ENCODE measurements at places on chromosomes 4 and X.

- DNase-seq, result no peak
Measured at GRCh38 chrX:2188840-2189239, 311.9 kb downstream of the DHRSX start.

DNA sequence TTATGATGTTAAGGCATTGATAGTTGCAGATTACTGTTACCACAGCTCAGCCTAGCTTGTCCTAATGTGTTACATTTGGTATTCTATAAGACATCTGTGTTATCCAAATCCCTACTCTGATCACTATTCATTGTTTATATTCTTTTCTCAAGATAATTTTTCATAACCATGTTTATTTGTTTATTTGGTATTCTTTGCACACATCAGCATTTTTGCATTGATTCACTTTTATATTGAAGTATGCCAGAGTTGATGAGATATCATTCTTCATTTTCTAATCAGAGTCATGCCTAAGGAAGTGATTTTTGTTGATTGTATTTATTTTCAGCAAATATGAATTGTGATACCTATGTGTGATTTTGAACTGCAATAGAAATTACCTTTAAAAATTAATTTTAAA, 61.2 kb upstream of the PDHA2 start:
- no peak for DNase-seq

GRCh38 chrX:109858602-109859341, 125.7 kb upstream of the ACSL4 start:
- no peak for DNase-seq

DNA sequence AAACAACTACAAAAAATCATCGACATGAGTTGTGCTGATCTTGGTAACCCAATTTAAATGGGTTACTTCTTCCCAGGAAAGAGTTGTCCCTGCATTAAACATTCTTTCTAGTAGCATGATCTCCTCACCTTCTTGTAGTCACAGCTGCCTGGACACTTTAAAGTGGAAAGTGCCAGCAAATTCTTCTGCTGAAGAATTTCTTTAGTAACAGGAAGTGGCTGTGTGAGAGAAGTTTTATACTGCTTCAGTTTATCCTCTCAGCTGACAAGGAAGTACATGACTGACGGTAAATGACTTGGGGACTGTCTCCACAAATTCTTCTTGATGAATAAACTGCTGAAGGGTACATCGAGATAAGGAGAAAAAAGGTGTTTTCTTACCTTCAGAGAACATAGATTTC, 18.2 kb upstream of the TNIP3 start:
- DNase-seq, result peak; percentile 40

DNA sequence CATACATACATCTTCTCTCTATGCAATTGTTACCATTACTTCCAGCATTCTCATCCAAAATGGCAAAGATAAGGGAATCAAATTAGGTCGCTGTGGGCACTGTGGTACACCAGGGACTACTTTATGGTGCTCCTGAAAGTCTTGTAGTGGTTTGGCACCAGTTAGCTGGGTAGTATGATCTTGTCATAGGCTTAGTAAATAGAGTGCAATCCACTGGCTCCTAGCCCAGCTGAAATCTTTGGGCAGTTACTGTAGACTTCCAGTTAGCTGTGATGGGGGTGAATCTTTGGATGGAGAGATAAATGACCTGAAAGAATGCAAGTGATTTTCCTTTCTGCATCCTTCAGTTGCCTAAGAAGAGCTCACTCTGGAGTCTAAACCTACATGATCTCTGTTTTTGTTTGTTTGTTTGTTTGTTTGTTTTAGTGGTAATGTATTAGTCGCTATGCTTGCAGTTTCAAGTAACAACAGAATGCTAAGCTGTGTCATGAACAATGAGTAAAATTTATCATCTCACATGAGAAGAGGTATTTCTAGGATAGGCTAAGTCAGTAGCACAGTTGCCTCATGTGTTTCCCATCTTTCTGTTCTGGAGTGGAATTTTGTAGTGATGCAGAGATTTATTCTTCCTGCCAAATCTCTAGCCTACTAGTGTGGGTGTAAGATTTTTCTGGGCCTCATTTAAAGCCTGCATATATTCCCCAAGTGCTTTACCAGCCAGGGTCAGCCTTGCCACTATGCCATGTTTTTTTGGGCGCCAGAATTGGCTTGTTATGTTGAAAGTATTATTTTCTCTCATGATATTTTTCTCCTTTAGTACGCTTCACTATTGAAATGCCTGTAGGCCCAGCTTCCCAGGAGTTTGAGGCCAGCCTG, 24.2 kb downstream of the HERC3 start:
- peak; percentile 80 for DNase-seq

DNA sequence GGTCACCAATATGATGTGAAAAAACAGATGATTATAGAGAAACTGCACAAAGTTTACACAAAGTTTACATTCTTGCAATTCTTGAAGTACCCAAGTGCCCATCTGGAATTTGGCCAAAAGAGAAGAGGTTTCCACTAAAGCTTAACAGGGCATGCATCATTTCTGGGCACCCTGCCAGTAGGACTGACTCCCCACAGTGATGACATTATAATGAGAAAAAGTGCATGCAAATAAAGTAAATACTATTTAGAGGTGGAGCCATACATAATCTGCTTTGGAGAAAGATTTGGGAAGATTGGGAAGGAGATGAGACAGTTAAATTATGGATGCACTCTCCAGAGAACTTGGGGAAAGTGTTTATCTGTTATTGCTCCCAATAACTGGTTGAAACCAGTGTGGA, 93.7 kb upstream of the TRPC3 start:
- peak; percentile 85 for DNase-seq

DNA sequence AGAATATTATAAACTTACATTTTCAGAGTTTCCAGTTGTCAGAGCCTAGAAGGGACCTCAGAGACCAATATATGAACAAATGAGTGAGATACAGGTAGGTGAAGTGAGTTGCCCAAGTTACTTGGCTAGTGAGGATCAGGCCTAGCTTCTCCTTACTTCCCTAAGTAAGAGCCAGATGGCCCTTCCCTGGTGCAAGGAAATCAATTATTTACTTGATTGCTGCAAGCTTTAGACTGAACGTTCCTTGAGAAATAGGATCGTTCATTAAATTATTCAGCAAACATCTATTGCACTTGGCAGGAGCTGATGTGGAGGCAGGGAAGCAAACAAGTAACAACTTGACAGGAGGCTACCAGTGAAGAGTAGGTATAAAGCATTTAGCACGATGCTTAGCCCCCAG, 117.8 kb downstream of the EFHC2 start:
- DNase-seq, result no peak

DNA sequence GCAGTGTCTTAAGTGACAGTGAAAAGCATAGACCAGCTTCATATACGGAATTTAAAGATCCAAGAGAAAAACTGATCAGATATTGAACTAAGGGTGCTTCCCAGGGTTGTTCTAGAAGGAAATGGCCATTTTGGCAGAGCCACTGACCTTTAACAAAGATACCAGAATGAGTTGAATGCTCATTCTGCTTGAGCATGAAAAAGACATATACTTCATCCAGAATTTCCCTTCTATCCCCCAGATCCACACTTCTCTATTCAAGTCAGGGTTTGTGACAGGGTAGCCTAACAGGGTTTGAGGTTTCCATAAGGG, 45.6 kb upstream of the FAM9C start:
- no peak for DNase-seq

DNA sequence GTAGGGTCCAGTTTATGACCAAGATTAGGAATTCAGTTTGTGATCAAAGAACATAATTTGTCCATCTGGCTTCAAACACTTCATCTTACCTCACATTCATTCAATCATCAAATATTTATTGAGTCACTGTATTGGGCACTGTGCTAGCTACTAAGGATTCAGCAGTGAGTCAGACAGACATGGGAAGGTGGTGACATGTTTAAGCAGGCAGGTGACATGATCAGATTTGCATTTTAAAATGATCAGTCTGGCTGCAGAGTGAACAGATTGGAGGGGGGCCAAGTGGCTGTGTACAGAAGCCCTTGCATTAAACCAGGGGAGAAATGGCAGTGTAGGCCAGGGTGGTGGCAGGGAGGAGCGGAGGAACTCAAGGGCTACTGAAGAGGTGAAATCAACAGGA, 25.1 kb upstream of the APLN start:
- DNase-seq, result no peak

DNA sequence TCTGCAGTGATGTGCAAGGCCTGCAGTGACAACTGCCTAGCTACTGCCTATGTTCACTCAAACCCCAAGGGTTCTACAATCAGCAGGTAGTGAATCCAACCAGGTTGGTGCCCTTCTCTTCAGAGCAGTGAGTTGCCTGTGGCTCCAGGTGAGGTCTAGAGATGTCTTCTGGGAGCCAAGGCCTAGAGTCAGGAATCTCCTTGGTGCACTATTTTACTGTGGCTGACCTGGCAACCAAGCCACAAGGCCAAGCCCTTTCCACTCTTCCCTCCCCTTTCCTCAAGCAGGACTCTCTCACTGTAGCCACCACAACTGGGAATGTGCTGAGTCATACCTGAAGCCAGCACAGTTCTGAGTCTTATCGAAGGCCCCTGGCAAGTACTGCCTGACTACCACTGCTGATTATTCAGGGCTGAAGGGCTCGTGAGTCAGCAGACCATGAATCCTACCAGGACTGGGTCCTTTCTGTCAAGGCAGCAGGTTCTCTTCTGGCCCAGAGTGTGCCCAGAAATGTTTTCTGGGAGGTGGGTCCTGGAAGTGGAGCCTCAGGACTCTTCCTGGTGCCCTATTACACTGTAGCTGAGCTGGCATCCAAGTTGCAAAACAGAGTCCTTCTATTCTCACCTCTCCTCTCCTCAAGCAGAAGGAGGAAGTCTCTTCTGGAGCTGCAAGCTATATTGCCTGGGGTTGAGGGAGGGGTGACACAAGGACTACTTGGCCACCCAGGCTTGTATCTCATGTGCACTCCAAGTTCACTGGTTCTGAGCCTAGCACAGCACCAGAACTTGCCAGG, 111.6 kb downstream of the BTC start:
- peak; percentile 94 for DNase-seq

- DNase-seq, result no peak
Measured at GRCh38 chr4:151417164-151417571, 8.2 kb downstream of the FHIP1A start.

GRCh38 chr4:128810871-128811570, 1.5 kb downstream of the JADE1 start:
- peak; percentile 83 for DNase-seq

DNA sequence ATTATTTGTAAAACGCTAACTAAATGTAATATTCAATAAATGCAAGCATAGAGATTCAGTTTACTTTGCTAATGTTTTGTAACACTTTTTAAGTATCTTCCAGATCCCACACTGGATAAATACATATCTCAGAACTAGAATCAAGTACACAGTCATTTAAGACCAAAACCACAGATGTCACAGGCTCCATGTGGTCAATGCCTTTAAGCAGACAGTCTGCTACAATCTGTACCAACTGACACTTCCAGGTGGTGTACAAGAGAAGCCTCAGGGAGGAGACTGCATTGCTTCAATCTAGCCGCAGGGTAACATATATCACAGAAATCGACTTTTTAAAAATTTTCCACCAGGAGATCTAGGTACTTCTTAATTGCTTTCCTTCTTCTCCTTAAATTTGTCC, 229.6 kb upstream of the DIAPH2 start:
- no peak for DNase-seq

GRCh38 chrX:74890676-74891430, 34.4 kb downstream of the NEXMIF start:
- no peak for DNase-seq

- peak; percentile 81 for DNase-seq
Measured at GRCh38 chrX:118726887-118727685, at the start of gene IL13RA1. Gene IL13RA1 (plus strand): TSS chrX:118727606. CDS start chrX:118727639, 33 bp downstream.

GRCh38 chr4:82798168-82799005, at the start of gene SCD5:
Gene SCD5 (minus strand): TSS chr4:82798796. CDS start chr4:82798537, 259 bp downstream.
- peak; percentile 81 for DNase-seq

DNA sequence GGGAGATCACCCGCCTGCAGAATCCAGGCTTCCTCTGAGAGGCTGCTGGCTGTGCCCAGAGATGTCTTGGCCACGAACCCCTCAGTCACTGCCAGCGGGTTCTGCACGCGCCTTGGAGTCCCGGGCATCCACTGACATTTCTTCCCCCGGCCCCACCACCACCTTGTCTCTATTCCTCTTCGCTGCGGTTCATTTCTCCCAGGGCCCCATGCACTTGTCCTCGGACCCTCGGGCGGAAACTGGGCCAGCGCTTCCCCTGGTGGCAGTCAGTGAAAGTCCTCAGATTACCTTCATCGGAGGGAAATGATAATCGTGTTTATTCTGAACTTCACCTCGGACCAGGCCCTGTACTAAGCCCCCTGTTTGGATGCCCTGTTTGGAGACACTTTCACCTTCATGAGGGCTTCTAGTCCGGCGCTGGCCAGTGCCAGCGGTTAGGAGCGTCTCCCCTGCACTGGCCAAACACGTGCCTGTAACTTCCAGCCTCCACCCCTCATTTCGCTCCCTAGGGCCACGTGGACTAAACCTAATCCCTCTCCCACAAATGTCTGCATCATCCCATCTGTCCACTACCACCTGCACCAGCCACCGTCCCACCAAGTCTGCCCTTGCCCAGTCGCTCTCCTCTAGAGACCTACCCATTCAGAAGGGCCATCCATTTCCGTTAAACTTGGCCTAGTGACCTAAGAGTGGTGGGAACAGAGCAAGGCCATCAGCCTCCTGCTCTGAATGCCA, 82.0 kb downstream of the DCTD start:
- DNase-seq, result no peak

GRCh38 chr4:79917246-79917645, 155.8 kb downstream of the ANTXR2 start:
- DNase-seq, result peak; percentile 75

GRCh38 chrX:38214551-38215531, 5.8 kb downstream of the SRPX start:
- DNase-seq, result peak; percentile 65

DNA sequence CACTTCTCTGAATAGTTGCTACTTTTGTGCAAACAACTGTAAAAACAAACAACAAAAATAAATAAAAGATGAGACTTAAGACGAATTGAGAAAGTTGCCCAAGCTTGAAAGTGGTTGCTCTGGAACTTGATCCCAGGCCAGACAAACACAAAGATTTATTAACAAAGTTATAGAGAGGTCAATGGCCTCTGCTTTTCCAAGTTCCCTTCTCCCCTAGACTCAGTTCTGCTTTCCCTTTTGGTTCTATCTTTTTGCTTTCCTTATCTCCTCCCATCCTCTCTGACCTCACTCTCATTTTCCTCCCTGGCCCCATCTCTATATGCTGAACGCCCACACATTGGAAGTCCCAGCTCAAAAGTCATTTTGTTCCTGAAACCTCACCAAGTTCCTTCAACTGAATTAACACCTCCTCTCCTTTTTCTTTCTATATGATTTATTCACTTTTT, 82.7 kb downstream of the MXRA5 start:
- no peak for DNase-seq

All from fibroblast of pulmonary artery (primary cell).